Endothelial cell of umbilical vein (primary cell): ENCODE measurements at places on chromosomes 4 and X.
A peak's percentile ranks its signal among the peaks of the same experiment; 100 is the strongest.

- H3K27me3 ChIP-seq = no peaks in the 10 kb centered on the region
- DNase-seq = no peak
- H3K4me1 ChIP-seq = no peaks in the 10 kb centered on the region
- H3K36me3 ChIP-seq = peaks cover 54% of the 10 kb centered on the region
- H3K4me3 ChIP-seq = no peak overlapping the region
Observed at GRCh38 chr4:3217266-3217665, 31.7 kb upstream of the MSANTD1 start.

DNA sequence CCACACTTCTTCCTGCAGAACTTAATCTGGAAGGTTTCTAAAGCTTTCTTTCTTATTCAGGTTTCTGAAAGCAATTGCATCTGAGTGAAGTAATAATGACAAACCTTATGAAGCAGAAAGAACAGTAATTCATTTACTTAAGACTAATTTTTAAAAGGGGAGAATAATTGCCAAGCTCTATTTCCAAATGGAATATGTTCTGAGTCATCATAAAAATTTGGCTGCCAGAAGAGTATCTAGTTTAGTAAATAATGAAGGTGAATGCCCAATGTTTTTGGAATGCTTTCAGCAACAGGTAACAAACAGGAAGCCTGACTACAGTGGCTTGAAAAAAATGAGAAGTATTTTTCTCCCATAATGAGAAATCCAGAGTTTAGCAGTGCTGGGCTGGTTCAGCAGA lies 227.3 kb upstream of the TET2 start:
- no peaks in the 10 kb centered on the region for H3K27me3 ChIP-seq
- no peak overlapping the region for H3K27ac ChIP-seq
- no peak overlapping the region for H3K4me3 ChIP-seq
- DNase-seq = no peak
- H3K36me3 ChIP-seq = no peaks in the 10 kb centered on the region

DNA sequence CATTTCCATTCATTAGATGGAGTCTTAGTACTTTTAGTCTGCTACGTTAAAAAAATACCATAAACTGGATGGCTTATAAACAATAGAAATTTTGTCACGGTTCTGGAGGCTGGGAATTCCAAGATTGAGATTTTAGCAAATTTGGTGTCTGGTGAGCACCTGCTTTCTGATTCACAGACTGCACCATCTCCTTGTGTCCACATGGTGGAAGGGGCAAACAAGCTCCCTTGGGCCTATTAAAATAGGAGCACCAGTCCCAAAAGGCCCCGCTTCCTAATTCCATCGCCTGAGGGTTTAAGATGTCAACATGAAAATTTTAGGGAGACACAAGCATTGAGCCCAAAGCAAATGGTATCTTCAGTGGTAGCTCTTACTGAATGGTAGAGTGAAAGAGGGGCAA lies 120.5 kb upstream of the MAP9 start:
- H3K36me3 ChIP-seq = no peaks in the 10 kb centered on the region
- no peaks in the 10 kb centered on the region for H3K4me1 ChIP-seq
- H3K4me3 ChIP-seq = no peak overlapping the region
- DNase-seq = no peak
- H3K27me3 ChIP-seq = no peaks in the 10 kb centered on the region

GRCh38 chr4:138224614-138225013 lies 17.5 kb downstream of the SLC7A11 start:
- H3K36me3 ChIP-seq = no peaks in the 10 kb centered on the region
- no peak overlapping the region for H3K27ac ChIP-seq
- no peaks in the 10 kb centered on the region for H3K27me3 ChIP-seq
- H3K4me1 ChIP-seq = peaks cover 70% of the 10 kb centered on the region

DNA sequence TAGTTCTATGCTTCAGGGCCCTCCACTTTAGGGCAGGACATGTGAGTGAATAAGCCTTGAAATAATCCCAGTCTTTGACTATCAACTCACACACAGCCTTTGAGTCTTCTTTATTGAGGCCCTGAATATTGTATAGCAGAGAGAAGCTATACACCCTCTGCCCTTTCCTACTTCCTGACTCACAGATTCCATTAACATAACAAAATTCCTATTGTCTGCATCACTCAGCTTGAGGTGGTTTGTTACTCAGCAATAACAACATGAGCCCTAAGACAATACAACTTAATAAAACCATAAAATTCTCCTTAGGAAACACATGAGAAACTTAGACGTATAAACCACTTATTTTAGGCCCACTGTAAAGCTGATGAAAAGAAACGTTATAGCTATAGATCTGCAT lies 680.3 kb upstream of the DIAPH2 start:
- no peaks in the 10 kb centered on the region for H3K36me3 ChIP-seq
- no peak overlapping the region for H3K4me3 ChIP-seq
- no peaks in the 10 kb centered on the region for H3K27me3 ChIP-seq
- peaks cover 30% of the 10 kb centered on the region for H3K4me1 ChIP-seq

- no peak overlapping the region for H3K27ac ChIP-seq
- no peak overlapping the region for H3K4me3 ChIP-seq
- H3K4me1 ChIP-seq = peaks cover 6% of the 10 kb centered on the region
- H3K36me3 ChIP-seq = no peaks in the 10 kb centered on the region
- H3K27me3 ChIP-seq = no peaks in the 10 kb centered on the region
- no peak for DNase-seq
Observed at GRCh38 chr4:138976526-138976925, 39.1 kb upstream of the NOCT start.

DNA sequence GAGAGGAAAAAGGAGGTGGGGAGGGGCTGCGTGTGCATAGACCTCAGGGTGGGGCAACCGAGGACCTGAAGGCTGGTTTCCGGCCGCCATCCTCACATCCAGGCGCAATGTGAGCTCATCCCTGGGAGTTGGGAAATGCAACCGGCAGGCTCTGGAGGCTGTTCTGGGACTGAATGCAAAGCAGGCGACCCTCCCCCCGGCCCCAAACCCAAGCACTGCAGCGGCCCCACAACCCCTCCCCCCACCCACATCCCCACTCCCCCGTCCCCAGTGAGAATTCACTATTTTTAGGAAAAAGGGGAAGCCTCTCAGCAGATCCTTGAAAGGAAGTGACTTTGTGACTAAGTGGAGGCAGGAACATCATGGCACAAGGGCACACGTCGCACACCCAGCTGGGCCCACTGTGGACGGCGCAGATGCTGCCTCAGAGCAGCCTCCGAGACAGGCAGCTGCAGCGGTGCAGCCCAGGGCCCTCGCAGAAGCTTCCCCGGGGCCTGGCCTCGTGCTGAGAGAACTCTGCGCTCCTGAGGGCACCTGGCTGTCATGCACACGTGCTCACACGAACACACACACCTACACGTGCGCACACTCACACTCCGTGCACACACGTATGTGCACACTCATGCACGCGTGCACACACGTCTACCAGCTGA lies 1.3 kb upstream of the PDE6B start:
- DNase-seq = no peak
- H3K4me3 ChIP-seq = no peak overlapping the region
- no peaks in the 10 kb centered on the region for H3K27me3 ChIP-seq

DNA sequence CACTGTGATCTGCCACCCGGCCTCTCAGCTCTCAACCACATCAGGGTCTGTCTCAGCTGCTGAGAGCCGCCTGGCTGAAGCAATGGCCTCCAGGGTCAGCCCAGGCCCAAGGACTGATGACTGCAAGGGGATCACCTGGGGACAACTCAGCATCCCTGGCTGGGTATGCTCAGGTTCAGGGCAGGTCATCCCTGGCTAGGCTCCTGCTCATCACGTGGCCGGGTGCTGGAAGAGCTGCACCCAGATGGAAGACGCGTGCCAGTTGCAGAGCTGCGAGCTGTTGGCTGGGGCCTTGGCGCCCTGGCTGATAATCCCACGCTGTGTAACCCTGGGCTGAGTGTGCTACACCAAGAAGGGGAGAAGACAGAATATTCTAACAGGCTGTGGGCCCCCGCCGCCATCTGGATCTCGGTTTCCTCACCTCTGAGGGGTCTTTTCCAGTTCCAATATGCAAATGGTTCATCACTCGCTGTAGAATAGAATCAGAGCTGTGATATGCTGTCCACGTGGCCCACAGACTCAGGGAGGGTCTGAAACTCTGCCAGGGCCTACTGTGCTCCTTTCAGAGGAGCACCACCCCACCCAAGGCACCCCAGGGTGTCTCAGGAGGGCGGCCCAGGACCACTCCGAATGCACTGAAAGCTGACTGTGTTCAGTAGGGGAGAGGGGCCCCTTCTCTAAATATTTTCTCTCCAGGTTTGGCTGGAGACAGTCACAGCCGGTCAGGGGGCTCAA lies 338.8 kb downstream of the BCOR start:
- no peak overlapping the region for H3K4me3 ChIP-seq
- H3K4me1 ChIP-seq = peaks cover 63% of the 10 kb centered on the region
- DNase-seq = no peak
- H3K36me3 ChIP-seq = no peaks in the 10 kb centered on the region
- H3K27me3 ChIP-seq = no peaks in the 10 kb centered on the region
- H3K27ac ChIP-seq = peak overlapping the region; percentile 81

DNA sequence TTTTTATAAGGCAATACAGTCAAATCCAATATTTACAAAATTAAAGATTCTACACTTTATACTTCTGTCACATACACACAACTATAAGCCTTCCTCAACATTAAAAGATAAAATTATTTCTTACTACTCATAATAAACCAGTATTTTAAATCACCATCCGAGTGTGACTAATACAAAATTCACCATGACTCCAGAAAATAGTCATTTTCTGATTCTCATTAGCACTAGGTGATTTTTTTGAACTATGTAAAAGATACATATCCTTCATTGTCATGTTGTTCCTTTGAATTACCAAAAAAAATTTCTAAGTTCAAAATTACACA lies 646 bp upstream of the SLC7A11 start:
- H3K4me3 ChIP-seq = peak overlapping the region; percentile 99
- H3K27me3 ChIP-seq = no peaks in the 10 kb centered on the region
- H3K36me3 ChIP-seq = no peaks in the 10 kb centered on the region
- no peak for DNase-seq
- H3K27ac ChIP-seq = peak overlapping the region; percentile 96

GRCh38 chr4:23958749-23959148 lies 68.9 kb upstream of the PPARGC1A start:
- H3K27me3 ChIP-seq = no peaks in the 10 kb centered on the region
- H3K36me3 ChIP-seq = no peaks in the 10 kb centered on the region
- H3K4me1 ChIP-seq = no peaks in the 10 kb centered on the region
- DNase-seq = no peak

- no peak overlapping the region for H3K27ac ChIP-seq
- no peaks in the 10 kb centered on the region for H3K36me3 ChIP-seq
- no peaks in the 10 kb centered on the region for H3K27me3 ChIP-seq
- no peak for DNase-seq
- no peaks in the 10 kb centered on the region for H3K4me1 ChIP-seq
- H3K4me3 ChIP-seq = no peak overlapping the region
Observed at GRCh38 chrX:105101378-105101777, 119.1 kb downstream of the TEX13A start.

GRCh38 chrX:71870208-71871098 lies 40.2 kb upstream of the NHSL2 start:
- H3K4me3 ChIP-seq = no peak overlapping the region
- no peak overlapping the region for H3K27ac ChIP-seq
- no peaks in the 10 kb centered on the region for H3K4me1 ChIP-seq
- no peak for DNase-seq

GRCh38 chr4:28443371-28443770 lies 1582.7 kb downstream of the STIM2 start:
- no peak overlapping the region for H3K4me3 ChIP-seq
- no peaks in the 10 kb centered on the region for H3K27me3 ChIP-seq

DNA sequence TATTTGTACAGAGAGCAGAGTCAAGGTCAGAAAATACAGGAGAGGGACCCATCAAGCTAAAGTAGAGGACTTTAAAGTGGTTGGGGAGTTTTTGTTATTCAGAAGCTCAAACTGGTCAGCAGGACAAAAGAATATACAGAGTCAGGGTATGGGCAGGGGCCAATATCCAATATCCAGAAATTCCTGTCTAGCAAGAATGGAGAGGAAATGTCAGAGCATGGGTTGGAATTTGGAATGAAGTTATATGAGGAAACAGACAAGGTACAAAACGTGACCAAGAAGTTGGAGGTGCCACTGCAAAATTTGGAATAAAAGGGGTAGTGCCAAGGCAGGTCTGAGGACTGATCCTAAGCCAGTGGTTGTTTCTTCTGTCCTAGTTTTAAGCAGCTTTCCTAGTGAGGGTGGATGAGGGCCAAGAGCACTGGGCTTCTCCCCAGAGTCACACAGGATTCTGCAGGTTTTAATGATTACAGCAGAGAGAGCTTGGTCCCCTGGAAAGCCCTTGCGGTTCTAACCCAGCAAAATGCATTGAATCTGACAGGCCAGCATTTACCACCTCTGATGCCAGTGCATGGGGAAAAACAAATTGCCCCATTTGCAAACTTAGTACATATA lies 304.7 kb upstream of the FTHL17 start:
- no peak overlapping the region for H3K4me3 ChIP-seq
- no peaks in the 10 kb centered on the region for H3K4me1 ChIP-seq
- DNase-seq = no peak
- no peak overlapping the region for H3K27ac ChIP-seq

DNA sequence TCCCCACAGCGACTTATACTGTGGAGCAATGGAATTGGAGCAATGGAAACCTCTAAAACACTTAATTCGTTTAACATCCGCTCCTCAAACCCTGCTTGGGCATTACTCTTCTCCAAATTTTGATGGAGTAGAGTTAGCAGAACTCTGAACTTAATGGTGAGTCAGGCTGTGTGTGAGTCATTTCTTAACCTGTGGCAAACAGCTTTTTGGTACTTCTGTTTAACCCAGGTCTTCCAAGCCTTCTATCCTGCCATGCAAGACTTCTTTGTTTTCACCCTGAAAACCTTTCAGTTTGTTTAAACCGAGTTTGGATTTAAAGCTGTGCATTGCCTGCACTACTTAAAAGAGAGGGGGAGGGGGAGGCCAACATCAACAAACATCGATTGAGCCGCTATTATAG lies 3.6 kb upstream of the AMOT start:
- H3K4me1 ChIP-seq = no peaks in the 10 kb centered on the region
- H3K4me3 ChIP-seq = no peak overlapping the region
- no peak for DNase-seq
- H3K27ac ChIP-seq = no peak overlapping the region
- no peaks in the 10 kb centered on the region for H3K27me3 ChIP-seq
- H3K36me3 ChIP-seq = no peaks in the 10 kb centered on the region

DNA sequence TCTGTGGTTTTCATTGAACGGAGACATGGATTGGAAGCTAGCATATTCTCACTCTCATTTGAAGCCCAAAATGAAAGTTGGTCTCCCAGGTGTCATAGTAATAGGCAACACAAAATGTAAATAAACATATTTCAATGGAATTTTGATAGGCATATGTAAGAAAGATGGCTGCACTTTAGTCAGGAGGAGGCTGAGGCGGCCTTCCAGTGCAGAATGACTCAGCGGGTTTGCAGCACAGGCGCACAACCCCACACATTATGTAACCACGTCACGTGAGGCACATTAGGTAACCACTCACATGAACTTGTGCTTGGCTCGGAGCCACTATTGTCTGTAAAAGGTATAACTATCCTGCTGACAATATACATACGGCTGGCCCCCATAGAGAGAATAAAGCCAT lies 381.7 kb downstream of the GPAT3 start:
- no peak overlapping the region for H3K4me3 ChIP-seq
- no peaks in the 10 kb centered on the region for H3K27me3 ChIP-seq
- no peaks in the 10 kb centered on the region for H3K4me1 ChIP-seq
- H3K27ac ChIP-seq = no peak overlapping the region
- no peaks in the 10 kb centered on the region for H3K36me3 ChIP-seq
